ENCODE measurements at places on chromosomes 5 and 9.

DNA sequence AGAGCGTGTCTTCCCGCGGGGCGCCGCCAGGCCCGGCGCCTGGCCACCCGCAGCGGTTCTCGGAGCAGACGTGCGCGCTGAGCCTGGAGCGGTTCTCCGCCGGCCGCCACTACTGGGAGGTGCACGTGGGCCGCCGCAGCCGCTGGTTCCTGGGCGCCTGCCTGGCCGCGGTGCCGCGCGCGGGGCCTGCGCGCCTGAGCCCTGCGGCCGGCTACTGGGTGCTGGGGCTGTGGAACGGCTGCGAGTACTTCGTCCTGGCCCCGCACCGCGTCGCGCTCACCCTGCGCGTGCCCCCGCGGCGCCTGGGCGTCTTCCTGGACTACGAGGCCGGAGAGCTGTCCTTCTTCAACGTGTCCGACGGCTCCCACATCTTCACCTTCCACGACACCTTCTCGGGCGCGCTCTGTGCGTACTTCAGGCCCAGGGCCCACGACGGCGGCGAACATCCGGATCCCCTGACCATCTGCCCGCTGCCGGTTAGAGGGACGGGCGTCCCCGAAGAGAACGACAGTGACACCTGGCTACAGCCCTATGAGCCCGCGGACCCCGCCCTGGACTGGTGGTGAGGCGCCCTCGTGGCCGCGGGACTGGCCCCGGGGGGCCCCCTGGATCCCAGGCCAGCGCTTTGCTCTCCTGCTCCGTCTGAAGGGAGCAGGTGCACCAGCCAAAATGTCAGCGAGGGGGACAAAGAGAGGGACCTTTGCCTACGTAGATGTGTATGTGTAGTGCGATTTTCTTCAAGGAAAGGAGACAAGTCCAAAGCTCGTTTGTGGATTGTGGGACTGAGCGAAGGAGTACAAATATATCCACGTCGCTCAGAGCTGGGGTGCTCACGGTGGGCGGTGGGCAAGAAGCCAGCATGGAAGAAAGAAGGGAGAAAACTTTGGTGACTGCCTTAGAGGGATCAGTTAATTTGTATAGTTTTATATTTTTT lies 19.5 kb downstream of the BTNL9 start:
- DNase-seq, result no peak

DNA sequence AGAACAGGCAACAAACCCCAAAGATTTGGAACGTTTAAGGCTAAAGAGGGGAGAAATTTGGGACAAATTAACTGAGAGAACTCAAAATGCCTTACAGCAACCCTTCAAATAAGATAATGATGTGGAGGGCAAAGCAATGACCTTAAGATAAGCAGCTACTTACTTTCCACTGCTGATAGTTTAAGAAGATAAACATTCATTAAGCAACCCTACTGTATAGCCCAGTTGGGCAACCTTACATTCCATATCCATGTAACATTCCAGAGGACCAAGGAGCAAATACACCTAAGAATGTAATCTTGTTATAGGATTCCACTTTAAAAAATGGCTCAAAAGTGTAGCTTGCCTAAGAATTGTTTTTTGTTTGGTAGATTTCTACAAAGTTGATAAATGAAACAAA lies 14.8 kb downstream of the ETF1 start:
- DNase-seq, result no peak

DNA sequence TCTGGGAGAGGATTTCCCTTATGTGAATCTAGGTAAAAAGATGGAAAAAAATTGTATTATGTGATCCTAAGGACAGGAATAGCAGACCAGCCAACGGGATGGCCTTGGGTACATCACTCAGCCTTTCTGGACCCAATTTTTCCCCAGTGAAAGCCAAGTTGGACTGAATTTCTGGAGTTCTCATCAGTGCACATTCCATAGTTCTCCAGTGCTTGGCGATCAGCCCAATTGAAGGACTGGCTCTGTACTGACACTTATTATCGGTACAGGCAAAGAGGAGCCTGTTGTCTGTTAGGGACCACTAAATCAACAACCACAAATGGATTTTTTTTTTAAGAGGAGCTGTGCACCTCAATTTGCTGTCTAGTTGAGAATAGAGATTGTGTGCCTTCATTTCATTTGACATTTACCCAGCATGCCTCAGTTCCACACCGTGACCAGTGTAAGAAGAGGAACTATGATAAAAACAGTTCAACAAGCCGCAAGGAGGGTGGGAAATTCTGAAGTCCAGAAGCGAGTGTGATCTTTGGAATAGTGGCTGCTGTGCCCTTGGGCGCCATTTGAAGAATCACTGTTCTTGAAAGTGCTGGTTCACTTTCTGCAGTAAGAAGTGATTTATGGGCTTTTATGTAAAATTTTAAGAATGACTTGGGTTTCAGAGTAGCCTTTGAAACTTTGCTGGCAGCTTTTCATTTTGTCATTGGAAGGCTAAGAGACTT lies 8.0 kb downstream of the ARL10 start:
- no peak for DNase-seq

- DNase-seq, result no peak
These were observed 212.2 kb downstream of the PCSK1 start for GRCh38 chr5:96220610-96221390.

DNA sequence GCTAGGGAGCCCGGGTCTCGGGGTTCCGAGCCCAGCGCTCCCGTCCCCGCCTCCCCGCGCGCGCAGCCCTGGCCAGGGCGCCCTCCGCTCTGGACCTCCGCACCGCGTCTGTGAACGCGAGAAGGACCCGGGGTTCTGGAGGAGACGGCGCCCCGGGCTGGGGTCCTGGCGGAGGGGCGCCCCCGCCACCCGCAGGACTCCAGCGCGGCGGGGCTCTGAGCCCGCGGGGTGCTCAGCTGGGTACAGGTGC lies 431 bp downstream of the TMOD1 start:
- DNase-seq, result no peak

GRCh38 chr9:33878691-33879366 lies 61.9 kb downstream of the UBE2R2 start:
- no peak for DNase-seq

DNA sequence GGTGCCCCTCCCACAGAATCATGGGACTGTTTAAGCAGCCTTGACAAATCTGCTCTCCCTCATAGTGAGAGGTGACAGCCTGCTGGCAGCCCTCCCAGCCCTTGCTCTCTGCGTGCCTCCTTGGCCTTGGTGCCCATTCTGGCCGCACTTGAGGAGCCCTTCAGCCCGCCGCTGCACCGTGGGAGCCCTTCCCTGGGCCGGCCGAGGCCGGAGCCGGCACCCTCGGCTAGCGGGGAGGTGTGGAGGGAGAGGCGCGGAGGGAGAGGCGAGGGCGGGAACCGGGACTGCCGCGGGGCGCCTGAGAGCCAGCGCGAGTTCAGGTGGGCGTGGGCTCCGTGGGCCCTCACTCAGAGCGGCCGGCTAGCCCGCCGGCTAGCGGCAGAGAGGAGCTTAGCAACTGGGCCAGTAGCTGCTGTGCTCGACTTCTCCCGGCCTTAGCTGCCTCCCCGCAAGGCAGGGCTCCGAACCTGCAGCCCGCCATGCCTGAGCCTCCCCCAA lies 125.9 kb upstream of the MYO10 start:
- DNase-seq, result no peak

DNA sequence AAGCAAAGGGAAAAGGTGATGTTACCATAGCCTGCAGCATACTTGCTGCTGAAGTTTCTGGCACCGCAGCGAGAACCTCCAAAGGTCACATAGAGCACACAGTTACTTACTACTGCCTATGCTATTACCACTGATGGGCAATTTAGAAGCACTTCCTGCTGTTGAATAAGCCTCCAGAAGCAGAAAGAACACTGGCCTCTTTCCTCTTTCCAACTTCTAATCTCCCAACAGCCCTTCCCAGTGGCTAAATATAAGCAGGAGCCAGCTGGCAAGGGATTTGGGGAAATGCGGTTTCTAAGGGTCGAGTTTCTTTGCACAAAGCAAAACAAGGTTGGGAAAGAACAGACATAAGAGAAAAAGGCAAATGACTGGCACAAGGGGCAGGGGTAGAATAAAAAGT lies 669.2 kb upstream of the ACO1 start:
- no peak for DNase-seq

- no peak for DNase-seq
These were observed 142.6 kb downstream of the INSYN2B start for GRCh38 chr5:169837686-169838085.

DNA sequence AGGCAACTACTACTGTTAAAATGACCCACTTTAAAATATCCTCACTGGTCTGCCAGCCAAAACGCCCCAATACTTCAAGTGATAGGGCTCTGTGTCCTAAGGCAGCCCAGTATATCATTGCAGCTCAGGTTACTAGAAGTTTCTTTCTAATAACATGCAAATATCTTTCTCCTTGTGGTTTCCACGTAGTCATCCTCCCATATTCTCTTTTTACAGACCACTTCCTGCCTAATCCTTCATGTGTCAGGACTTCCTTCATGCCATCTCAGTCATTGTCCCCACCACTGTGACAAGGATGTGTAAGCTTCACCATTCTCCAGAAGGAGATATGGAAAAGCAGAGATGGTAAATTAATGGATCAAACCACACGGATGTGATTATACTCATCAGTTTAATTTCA lies 813.7 kb downstream of the MAT2B start:
- no peak for DNase-seq

- DNase-seq, result no peak
These were observed 39.4 kb downstream of the LURAP1L start for GRCh38 chr9:12813960-12814876.

DNA sequence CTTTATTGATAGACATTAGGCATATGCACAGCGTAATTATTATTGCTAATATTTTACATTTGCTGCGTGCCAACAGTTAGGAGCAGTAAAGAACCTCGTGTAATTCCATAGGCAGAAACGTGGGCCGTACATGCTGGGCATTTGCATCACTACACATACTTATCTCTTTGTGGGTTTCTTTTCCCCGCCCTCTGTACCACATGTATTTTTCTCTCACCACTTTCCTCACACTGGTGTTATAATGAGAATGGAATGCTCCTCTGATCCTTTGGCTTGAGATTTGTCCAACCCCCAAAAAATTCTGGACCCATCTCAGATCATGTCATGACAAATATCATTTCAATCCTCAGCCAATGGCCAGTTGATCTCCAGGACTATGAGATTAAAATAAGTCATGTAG lies 1952.6 kb upstream of the WWC1 start:
- DNase-seq, result no peak

DNA sequence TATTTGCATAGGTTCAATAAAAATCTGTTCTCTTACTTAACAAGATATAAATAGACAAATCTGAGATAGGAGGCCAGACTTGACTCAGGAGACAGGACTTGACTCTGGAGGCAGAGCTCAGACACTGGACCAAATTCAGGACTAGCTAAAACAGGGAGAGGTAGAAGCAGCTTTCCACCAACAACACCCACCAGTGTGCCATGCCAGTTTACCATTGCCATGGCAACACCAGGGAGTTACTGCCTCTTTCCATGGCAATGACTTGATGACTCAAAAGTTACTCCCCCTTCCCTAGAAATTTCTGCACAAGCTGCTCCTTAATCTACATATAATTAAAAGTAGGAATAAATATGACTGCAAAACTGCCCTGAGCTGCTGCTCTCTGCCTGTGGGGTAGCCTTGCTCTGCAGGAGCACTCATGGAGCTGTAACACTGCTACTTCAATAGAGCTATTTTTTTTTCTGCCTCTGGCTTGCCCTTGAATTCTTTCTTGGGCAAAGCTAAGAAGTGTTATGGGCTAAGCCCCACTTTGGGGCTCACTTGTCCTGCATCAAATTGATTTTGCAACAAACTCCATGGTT lies 473.0 kb downstream of the PLK2 start:
- no peak for DNase-seq

DNA sequence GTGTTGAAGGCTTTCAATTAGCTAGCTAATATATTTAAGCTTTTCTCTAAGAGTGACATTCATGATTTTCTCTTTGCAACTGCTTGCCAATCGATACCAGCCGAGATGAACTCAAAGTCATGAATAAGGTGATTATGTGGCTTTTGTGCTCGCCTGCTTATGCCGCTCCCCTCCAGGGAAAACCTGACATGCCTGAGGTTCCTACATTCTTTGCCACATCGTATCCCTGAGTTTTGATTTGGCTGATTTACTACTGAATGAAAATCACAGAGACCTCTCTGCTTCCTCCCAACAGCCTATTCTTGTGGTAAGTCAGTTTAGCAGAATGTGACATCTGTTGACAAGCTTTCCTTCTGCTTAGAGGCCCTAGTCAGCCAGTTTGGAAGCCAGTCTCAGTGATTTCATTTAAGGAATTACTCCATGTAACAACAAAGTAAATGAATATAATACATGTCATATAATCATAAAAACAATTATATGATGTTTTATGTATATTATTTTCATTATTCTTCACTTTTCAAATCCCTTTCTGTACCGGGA lies 513.4 kb downstream of the CSNK1G3 start:
- no peak for DNase-seq

GRCh38 chr9:72006501-72006900 lies 53.9 kb downstream of the C9orf57 start:
- DNase-seq, result no peak

DNA sequence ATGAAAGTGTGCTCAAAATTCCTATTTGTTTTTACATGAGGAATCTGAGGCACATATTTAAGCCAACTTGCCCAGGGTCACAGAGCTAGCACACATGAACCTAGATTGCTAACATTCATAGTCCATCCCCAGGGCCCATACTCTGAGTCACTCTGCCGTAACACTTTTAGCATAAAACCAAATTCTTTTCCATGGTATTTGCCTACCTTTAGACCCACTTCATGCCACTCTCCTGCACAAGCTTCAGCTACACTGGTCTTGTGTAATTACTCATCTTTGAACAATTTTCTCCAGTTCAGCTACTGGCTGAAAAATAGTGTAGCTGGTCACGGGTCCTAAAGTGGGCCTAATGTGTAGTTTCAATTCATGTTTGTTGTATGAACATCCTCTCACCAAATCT lies 200.7 kb downstream of the SLC12A2 start:
- no peak for DNase-seq

- DNase-seq, result no peak
These were observed 625 bp upstream of the UBLCP1 start for GRCh38 chr5:159262472-159262858.

GRCh38 chr9:134318481-134318891 lies 7.8 kb upstream of the RXRA start:
- DNase-seq, result no peak

DNA sequence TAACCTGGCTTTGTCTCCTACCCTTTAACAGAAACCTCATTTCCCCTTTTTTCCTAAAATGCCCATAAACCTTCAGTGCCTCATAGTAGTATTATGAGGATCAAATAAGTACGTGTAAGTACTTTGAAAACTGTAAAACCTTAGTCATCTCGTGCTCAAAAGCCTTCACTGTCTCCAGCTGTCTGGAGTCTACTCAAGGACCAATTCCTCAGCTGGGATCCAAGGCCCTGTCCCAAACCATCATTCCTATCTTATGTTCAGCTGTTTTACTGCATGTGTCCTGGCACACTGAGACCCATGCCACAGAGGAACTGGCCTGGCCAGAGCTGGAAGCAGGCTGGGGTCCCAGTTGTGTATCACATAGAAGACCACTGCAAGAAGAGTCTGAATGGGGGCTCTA lies 15.9 kb downstream of the ADAMTSL1 start:
- DNase-seq, result no peak

- no peak for DNase-seq
These were observed 56.8 kb upstream of the PHYKPL start for GRCh38 chr5:178289438-178289837.

- no peak for DNase-seq
These were observed 51.0 kb upstream of the APC start for GRCh38 chr5:112686675-112687074.

- DNase-seq, result no peak
These were observed 775 bp upstream of the LHX2 start for GRCh38 chr9:124010665-124011321.
